ENCODE measurements at places on chromosomes 12 and 14.

DNA sequence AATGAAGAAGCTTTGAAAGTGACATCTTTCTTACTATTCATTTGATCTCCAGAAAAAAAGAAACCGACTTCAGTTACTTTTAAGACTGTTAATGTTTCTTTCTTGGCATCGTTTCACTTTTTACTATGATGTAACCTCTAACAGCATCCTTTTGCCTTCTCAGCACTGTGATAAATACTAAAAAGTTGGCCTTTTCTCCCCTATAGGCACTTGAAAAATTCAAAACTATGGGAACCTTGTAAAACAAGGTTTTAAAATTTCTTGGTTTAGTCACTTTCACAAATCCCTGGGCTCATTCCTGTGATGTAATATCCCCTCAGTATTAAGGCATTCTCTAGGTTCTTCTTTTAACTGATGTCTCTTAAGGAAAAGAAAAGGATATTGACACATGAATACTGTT lies 281.8 kb downstream of the EGLN3 start:
- DNase-seq = no peak

DNA sequence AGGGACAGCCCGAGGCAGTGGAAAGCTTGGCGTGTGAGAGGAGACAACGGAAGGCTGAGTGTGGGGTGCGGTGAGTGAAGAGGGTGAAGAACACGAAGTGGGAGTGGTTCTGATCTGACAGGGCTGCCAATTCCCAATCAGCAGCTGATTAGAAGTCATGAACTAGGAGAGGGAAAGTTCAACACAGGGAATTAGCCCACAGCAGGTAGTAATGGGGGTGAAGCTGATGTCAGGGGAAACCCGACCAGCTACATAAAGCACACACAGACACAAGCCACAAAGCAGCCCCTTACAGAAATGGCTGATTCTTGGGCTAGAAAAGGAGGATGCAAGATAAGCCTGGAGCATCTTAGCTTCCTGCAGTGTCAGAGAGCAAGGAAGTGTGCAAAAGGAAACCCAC lies 47.5 kb upstream of the TCL1A start:
- DNase-seq = no peak

DNA sequence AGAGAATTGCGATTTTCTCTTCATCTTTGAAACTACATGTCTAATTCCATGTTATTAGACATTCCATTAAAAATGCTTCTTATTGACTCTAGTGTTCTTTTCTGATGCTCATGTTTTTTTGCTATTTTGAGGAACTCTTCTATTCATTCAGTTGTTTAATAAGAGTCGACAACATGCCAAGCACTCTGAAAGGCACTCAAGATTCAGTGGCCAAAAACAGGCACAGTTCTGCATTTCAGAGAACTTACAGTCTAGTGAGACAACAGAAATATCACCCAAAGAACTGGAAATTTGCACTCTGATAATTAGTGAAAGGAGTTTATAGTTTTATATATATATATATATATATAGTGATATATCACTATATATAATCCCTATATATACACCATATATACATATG lies 111.7 kb downstream of the TSHR start:
- DNase-seq = no peak

DNA sequence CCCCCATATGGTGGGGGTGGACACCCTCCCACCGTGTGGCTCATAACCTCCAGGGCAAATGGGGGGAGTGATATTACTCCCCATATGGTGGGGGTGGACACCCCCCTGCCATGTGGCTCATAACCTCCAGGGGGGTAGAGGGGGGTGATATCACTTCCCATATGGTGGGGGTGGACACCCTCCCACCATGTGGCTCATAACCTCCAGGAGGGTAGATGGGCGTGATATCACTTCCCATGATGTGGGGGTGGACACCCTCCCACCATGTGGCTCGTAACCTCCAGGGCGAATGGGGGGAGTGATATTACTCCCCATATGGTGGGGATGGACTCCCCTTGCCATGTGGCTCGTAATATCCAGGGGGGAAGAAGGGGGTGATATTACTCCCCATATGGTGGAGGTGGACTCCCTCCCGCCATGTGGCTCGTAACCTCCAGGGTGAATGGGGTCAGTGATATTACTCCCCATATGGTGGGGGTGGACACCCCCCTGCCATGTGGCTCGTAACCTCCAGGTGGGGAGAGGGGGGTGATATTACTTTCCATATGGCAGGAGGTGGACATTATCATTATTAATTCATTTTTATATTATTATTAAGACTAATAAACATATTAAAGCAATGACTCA lies 51.2 kb upstream of the OXA1L start:
- DNase-seq = no peak

- DNase-seq = no peak
Observed at GRCh38 chr14:100363053-100363452, 39.9 kb downstream of the SLC25A47 start.

GRCh38 chr14:34018564-34019244 lies 67.8 kb upstream of the EGLN3 start:
- DNase-seq = no peak

DNA sequence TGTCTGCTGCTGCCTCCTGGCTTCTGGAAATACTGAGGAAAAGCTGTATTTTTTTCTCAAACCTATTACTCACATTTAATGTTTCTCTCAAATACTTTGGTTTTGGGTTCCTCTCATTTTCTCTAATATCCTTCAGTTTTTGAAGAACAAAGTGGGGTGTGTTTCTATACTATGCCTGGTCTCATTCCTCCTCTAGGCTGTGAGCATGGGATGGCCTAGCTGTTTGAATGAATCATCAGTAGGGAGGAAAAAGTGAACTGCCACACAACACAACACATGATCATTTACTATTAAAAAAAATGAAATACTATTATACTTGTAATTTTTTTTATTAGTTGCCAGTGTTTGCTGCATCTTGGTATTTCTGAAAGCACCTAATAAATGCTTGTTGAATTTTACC lies 11.3 kb upstream of the SMCO3 start:
- no peak for DNase-seq

- DNase-seq = no peak
Observed at GRCh38 chr12:3996322-3996721, 123.1 kb upstream of the PARP11 start.

DNA sequence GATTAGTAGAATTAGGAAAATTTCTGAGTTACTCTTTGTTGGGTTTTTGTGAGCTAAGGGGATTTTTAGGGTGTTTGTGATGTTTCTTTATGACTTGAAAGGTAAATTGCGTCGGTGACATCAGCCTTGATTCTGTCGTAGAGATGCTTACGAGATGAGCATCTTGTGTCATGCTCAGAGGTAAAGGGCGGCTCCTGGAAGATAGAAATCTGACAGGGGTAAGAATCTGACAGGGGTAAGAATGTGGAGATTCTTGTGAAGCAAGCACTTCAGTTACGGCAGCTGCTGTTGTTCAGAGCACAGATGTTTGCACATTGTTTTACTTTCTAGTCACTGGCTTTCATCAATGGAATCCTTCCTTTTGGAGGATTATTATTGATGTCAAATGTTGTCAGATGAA lies 22.5 kb downstream of the EML1 start:
- no peak for DNase-seq

GRCh38 chr14:71529848-71530247 lies 402.4 kb upstream of the RGS6 start:
- no peak for DNase-seq

DNA sequence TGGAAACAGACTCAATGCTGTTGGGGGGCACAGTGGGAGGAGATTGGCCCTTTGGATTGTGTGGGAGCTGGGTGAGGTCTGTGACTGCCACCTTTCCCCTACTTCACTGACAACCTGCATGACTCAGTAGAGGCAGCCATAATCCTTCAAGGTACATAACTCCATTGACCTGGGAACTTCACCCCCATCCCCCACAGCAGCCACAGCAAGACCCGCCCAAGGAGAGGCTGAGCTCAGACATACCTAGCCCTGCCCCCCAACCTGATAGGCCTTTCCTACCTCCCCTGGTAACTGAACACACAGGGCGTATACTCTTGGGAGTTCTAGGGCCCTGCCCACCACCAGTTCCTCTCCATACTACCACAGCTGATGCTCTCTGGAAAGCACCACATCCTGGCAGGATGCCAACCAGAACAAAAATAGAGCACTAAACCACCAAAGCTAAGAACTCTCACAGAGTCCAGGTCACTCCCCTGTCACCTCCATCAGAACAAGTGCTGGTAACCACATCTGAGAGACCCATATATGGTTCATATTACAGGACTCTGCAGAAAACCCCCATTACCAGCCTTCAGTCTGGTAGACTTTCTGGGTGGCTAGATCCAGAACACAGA lies 703.9 kb downstream of the FSCB start:
- DNase-seq = no peak

DNA sequence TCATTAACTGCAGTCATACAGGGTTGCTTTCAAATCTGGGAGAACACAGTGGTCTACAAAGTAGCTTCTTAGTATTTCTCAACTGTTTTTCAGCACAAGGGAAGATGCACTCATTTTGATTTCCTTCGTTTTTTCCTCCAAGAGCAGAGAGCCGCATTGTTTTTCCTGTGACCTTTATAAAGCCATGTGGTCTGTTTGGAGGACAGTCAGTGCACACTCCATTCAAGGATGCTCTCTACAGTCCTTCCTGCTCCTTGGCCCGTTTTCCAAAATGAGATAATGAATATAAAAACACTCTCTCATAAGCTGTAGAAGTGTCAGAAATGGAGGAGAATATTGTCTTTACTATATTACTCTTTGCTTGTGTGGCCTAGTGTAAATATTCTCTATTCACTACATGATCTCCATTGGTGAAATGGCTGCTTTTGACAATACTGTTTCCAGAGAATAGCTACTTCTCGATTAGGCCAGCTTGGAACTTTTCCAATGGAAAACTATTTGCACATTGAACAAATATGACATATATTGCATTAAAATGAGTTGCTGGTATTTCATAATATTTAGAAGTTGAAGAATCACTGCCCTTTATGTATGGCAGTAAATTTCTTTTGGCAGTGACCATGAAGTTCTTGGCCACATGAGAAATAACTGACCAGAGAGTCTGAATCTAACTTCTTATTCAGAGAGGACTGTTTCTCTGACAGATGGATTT lies 393.1 kb upstream of the RGS6 start:
- DNase-seq = no peak

DNA sequence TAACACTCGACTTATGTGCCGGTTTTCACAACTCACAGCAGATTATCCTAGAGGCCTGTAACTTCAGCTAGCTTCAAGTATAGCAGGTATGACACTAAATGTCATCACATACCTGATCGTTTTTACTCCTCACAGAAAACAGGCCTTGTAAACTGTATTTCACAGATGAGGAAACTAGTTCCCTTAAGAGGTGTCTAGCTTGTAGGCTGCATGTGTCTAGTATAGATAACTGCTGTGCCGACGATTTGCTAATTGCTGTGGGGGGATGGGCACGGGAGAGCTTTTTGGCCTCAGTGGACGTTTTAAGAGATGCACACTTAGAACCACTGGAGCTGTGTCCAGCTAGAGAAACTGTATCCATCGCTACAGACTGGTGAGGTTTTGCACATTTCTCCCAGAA lies 78.8 kb downstream of the PAPOLA start:
- no peak for DNase-seq

GRCh38 chr12:75611041-75611440 lies 99.6 kb upstream of the KRR1 start:
- DNase-seq = no peak

DNA sequence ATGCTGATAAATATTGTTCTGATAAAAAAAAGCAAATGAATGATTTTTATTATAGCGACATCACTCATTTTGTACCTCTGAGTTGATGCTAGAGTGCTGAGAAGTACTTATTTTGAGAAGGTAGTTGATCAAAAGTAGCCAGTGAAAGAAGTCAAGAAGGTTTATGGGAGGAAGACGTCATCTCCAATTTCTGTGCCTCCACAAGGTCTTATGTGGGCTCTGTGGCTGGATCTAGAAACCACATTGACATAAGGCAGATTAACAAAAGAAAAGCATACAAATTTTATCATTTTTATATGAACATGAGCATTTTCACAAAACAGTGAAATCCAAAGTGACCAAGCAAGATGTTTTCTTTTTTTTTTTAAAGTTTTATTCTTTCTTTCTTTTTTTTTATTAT lies 289.5 kb upstream of the FAR2 start:
- no peak for DNase-seq

- DNase-seq = no peak
Observed at GRCh38 chr12:110960795-110961194, 40.4 kb upstream of the MYL2 start.

DNA sequence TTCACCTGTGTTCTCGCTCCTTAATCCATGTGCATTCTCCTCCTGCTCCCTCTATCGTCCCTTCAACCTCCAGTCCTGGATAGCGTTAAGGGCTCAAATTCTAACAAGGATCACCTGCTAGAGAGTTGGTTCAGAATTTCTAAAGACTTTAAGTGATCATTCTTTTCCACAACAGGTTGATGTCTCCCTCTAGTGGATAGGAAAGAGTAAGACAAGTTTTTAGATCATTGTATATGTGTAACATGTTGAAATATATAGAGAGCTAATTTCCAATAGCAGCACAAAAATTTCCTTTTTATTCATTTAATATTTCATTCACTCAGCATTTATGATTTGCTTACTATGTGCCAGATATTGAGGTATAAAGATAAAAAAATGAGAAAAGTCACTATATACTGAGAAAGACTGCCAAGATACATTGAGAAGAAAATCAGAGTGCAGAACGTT lies 9.3 kb upstream of the ESR2 start:
- DNase-seq = no peak

- no peak for DNase-seq
Observed at GRCh38 chr12:50520416-50521207, 15.8 kb downstream of the DIP2B start.

GRCh38 chr12:95484524-95484923 lies 10.6 kb downstream of the METAP2 start:
- no peak for DNase-seq

GRCh38 chr12:84756961-84757360 lies 155.6 kb downstream of the SLC6A15 start:
- no peak for DNase-seq
